ENCODE measurements at places on chromosomes 3 and 15. TPM values are rescaled to one million over a fixed set of nuclear protein-coding genes. Genes with fewer than 3 reads are reported as not detected.

BCL2A1 gene
- total RNA-seq = 2.3 TPM

DNA sequence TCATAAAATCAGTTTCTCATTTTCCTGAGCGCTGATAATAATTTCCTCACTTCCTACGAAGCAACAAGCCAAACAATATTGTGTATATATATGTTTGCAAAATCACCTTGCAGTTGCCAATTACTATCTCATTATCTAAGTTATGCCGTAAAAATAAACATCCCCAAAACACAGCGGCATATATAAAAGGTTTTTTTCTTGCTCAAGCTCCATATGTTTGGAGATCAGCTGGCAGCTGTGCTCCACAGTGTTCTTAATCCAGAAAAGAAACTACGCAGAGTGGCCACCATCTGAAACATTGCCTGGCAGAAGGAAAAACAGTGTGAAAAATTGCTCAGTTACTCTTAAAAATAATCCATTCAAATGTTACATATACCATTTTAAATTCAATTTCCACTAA is 951.4 kb downstream of the PLOD2 start:
- no peak for DNase-seq

GRCh38 chr3:170506556-170506955 is 79.3 kb downstream of the SLC7A14 start:
- no peak for DNase-seq

DNA sequence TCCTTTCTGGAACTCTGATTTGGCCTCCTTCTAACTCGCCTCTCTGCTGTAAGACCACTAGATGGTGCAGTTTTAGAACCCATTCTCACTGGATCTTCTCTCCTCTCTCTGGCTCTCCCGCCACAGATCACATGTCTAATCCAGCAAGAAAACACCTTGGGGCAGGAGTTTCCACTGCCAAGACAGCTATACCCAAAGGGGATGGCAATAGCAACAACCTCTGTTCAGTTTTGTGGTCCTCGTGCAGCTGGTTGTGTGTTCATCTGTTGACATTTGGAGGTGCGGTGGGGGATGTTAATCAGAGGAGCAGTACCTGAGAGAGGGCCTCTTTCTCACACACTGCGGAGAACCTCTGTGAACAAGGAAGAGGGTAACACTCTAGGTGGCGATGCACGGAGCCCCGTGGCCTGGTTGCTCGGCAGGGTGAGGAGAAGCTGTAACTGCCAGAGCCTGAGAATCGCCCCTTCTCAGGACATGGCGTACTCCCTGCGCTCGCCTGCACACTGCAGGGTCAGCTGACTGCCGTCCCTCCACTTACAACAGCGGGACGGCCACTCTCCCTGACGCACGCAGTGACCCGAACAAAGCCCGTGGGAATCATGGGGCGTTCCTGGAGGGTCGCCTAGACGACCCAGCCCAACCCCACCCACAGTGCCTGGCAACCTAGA is at the start of gene TEX55:
Gene TEX55, plus strand, starts transcription at position 666 of the 668 bp plus-strand sequence. CDS start 25 bp downstream, outside the sequence.
- DNase-seq = no peak

GRCh38 chr3:16423947-16424673 is 89.4 kb downstream of the RFTN1 start:
- DNase-seq = no peak

DNA sequence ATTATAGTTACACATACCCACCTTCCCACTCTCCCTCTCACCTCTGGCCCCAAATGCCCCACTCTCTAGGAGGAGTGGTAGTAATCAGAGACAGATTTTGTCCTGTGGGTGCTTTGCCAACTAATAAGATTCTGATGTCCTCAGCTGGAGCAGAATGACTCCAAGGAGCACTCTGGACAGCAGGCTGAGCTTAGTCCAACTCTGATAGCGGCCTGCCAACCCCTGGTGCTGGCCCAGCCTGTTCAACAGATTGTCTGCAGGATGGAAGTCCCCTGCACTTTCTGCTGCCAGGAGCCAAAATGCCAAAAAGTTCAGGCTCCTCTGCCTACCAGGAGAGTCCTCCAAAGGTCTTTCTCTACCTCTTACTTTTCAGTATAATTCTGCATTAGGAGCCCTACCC is 160.5 kb upstream of the UMPS start:
- DNase-seq = no peak

DNA sequence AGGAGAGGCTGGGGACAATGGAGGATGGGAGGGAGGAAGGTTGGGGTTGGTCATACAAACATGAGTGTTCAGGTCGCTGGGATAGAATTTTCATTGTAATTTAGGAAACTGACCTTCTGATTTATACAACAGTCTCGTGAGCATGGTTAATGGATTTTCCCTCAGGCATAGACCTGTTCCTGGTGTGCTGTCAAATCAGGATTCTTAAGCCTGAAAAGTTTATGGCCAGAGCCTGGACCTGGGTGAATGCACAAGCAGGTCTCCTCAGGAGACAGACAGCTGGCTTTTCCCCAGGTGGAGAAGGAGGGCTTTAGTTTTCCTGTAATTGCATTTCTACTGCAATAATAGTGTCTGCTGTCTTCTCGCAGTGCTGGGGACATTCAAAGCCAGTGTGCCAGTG is 338.0 kb downstream of the SHQ1 start:
- no peak for DNase-seq

GRCh38 chr15:87118435-87118834 is 1038.8 kb downstream of the AGBL1 start:
- DNase-seq = no peak

ARHGEF26 gene
- 18.2 TPM for total RNA-seq

- DNase-seq = no peak
Measured at GRCh38 chr15:77966540-77967234, 110.8 kb downstream of the TBC1D2B start.

TYRO3 gene
- 16.8 TPM for total RNA-seq

ARGFX gene
- total RNA-seq = not detected

FGF12 gene
- total RNA-seq = 4.5 TPM

GRCh38 chr15:27342991-27343390 is 372.0 kb downstream of the GABRG3 start:
- no peak for DNase-seq

GRCh38 chr3:171532294-171532693 is 72.1 kb upstream of the TNIK start:
- no peak for DNase-seq

FETUB gene
- total RNA-seq = not detected

GRCh38 chr3:50455161-50456018 is 48.0 kb downstream of the CACNA2D2 start:
- no peak for DNase-seq

RBP2 gene
- total RNA-seq = not detected

GHRL gene
- total RNA-seq = not detected

GRCh38 chr15:28013480-28013879 is 85.6 kb downstream of the OCA2 start:
- no peak for DNase-seq

All from urinary bladder (tissue), 4 donors.